ENCODE measurements at places on chromosomes 11 and 22.

DNA sequence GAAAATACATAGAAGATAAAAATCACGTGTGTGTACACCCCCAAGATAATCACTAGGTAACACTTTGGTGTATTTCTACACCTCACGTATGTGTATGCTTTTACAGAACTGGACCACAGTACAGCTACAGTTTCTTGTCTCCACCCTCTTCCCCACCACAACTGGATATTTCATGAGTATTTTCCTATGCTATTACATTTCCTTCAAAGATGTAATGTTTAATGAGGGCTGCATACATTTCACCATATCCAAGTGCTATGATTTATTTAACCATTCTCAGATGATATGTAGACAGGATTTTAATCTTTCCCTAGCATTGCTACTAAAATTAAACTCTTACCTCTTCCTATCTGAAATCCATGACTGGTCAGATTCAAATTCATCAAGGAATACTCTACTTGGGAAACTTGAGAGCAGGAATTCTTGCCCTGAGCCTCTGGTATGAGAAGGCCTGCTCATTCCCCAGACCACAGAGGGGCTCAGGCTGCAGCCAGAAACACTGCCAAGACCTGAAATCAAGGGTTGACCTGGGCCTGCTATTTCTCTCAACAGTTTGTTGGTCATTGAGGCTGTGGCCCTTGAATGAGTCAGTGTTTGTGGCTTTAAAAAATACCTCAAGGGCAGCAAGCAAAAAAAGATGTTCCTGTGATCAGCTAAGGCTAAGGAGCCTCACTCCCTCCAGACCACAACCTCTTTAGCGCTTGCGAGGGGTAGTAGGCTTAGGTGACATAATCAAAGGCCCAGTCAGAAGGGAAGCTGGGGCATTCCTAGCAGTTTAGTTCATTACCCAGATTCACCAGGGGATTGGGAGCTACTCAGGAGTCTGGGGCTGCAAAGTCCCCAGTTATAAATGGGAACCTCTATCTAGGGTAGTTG, 55.5 kb downstream of the ABTB2 start:
- DNase-seq: peak; percentile 100

GRCh38 chr11:10291801-10292638, 2.0 kb downstream of the SBF2 start:
- no peak for DNase-seq

DNA sequence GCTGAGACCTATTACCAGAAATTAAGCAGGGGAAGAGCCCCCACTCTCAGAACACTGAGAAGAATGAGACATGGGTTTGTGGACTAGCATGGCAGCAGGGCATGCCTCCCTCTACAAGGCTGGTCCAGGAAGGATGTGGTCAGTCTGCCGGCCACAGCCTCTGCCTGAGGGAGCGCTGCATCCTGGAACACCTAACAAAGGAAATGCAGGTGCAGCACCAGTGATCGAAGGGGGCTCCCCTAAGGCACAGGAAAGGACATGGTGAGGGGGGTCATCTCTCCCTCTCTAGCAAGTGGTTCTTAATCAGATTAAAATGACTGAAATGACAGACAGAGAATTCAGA, 40.6 kb upstream of the ARL14EP start:
- no peak for DNase-seq

DNA sequence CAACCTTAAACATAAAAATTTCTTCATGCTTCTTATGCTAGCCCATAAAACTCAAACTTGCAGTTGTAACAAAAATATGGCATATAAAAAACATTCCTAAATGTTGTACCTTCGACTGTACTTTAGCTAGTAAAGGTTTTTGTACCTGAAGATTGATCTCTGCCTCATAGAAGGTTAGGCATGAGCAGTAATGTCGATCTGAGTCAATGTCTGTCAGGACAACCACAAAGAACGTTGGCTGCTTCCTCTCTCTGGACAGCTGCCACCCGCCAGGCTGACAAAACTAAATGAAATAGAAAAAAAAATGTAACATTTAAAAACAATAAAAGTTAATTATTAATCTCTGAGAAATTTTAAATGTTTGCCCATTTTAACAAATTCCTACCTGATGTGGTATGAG, 251.3 kb downstream of the SBF2 start:
- DNase-seq: peak; percentile 3

DNA sequence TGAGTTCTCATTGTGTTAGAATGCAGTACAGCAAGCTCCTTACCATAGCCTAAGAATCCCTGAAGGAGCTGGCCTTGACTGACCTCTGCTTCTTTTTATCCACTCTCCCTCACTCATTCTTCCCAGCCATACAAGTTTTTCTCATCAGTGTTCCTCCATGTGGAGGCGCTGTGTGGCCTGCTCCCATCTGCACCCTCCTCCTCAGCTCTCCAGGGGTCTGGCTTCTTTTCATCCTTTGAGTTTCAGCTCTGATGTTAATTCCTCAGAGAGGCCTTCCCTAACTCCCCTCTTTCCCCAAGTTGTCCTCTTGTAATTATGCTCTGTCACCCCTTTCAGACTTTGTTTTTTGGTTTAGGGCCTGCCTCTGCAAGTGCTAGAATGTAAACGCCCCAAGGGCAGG, 144.8 kb downstream of the WNT7B start:
- DNase-seq: no peak

- DNase-seq: no peak
Observed at GRCh38 chr11:1219446-1219833, 3.4 kb upstream of the MUC5B start.

DNA sequence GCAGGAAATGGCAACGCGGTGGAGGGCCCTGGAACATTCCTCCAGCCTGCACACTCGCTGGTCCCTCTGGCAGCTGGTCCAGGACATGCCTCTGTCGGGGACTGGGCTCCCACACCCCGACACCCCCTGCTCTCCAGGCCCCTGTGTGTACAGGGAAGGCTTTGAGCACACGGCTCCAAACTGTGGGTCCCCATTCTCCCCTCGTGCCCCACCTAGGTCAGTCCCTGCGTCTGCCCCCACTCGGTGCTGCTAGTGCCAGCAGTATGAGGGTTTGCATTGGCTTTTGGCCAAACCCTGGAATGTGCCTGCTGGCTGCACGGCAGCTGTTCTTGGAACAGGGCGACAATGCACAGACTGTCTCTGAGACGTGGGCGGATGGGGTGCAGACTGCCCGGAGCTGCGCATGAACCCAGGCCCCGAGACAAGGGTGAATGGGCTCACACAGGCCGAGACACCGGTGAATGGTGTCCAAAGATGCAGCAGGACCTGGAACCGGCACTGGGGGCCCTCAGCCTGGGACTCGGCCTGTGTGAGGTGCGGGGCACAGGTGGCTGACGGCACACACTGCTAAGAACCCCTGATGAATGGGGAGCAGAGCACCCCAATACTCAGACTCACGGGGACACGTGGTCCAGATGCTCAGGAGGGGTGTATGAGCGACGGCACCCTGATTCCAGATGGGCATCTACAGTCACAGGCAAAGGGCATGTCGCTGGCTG, 7.5 kb upstream of the SYT8 start:
- DNase-seq: peak; percentile 85

- DNase-seq: no peak
Observed at GRCh38 chr22:39073981-39074380, 3.1 kb upstream of the APOBEC3G start.

DNA sequence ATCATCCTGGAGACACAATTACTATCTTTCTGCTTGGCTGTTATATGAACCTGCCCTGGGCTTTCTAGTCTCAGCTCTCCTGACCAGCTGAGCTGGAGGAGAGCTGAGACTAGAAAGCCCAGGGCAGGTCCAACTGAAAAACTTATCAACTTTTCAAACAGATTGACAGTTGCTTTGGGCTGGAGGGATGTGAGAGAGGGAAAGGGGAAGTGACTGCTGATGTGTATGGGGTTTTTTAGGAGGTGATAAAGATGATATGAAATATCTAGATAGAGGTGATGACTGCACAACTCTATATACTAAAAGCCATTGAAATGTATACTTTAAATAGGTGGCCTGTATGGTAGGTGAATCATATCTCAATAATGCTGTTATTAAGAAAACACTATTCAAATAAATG, 60.2 kb upstream of the CHRM4 start:
- no peak for DNase-seq

DNA sequence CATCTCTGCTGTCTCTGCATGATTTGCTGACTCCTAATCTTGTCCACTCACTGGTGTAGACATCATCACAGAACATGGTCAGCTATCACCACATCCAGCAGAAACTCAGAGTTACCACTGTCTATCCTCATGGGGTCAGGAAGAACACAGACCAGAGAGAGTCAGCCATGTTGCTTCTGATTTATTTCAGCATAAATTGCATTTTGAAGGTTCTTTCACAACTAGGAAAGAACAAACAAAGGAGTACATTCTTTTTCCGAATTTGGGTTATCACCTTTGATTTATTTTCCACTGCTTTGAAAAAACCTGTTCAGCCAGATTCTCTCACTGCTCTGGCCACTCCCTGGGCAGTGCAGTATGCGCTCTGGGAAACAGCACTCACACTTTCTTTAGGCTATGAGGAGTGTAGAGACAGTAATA, 172.0 kb upstream of the MTMR2 start:
- peak; percentile 22 for DNase-seq

GRCh38 chr11:70327717-70328116, 57.2 kb downstream of the PPFIA1 start:
- no peak for DNase-seq

- peak; percentile 17 for DNase-seq
Observed at GRCh38 chr22:50731811-50732624, 6.0 kb upstream of the ACR start.

DNA sequence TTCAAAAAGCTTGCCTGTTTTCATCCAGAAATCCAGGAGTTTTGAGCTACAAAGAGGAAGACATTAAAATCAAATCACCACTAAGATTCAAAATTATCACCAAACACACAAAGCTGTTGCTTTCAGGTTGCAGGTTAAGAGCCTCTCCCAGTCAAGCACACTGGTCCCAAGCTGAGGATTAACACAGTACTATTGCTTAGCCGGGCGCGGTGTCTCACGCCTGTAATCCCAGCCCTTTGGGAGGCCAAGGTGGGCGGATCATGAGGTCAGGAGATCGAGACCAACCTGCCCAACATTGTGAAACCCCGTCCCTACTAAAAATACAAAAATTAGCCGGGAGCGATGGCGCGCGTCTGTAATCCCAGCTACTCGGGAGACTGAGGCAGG, 1165.1 kb downstream of the LRRC4C start:
- DNase-seq: no peak

- DNase-seq: no peak
Observed at GRCh38 chr11:71490731-71491390, 36.2 kb upstream of the KRTAP5-7 start.

DNA sequence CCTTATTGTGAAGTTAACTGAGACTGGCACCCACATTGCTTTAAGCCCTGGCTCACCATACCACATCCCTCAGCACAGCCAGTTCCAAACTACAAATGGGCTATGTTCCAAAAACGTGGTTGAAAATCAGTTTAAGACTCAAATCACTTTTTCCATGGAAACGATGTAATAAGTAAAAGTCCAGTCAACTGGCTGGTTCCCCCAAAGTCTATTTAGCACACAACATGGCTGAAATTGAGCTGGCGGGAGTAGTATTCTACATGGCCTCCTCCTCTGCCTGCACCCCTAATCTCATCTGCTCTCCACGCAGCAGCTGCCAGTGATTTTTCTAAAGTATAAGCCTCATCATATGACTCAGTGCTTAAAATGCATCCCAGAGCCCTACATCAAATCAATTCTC, 40.9 kb upstream of the BIRC3 start:
- no peak for DNase-seq

DNA sequence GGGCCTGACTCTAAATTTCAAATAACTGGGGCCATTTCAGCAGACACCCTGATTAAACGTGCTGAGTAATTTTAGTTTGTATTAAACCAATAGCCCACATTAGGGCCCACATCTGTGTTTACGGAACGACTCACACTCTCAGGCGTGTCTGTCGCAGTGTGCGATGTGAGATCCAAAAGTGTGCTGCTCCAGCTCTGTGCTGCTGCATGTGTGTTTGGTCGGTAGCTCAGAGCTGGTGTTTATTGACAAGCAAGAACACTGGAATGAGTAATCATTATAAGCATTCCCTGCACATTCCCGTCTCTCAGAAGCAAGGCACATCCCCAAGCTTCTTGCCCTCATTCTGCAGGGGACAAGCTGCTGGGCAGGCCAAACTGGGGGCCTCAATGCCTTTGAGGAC, 7.8 kb downstream of the OPCML start:
- DNase-seq: no peak

- no peak for DNase-seq
Observed at GRCh38 chr11:70597751-70598625, 199.7 kb downstream of the CTTN start.

GRCh38 chr11:24391167-24391566, 105.7 kb upstream of the LUZP2 start:
- no peak for DNase-seq

- peak; percentile 36 for DNase-seq
Observed at GRCh38 chr11:60834742-60835533, 7.0 kb upstream of the CCDC86 start.

- DNase-seq: no peak
Observed at GRCh38 chr11:20155683-20156279, 4.5 kb downstream of the DBX1 start.

GRCh38 chr11:117423046-117423575, 95.5 kb downstream of the CEP164 start:
- DNase-seq: no peak

- no peak for DNase-seq
Observed at GRCh38 chr11:127461241-127462064, 460.9 kb upstream of the KIRREL3 start.

DNA sequence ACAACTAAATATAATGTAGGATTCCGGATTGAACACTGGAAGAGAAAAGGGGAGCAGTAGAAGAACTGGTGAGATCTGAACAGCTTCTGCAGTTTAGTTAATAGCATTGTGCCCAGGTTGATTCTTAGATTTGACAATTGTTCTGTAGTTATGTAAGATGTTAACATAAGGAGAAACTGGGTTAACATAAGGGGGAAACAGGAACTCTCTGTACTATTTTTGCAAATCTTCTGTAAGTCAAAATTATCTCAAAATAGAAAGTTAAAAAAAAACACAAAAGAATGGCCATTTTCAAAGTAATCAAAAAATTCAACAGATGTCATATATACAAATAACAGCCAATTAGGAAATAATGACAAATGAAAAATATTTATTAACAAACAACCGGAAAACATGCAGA, 18.7 kb upstream of the LRP5 start:
- DNase-seq: no peak

DNA sequence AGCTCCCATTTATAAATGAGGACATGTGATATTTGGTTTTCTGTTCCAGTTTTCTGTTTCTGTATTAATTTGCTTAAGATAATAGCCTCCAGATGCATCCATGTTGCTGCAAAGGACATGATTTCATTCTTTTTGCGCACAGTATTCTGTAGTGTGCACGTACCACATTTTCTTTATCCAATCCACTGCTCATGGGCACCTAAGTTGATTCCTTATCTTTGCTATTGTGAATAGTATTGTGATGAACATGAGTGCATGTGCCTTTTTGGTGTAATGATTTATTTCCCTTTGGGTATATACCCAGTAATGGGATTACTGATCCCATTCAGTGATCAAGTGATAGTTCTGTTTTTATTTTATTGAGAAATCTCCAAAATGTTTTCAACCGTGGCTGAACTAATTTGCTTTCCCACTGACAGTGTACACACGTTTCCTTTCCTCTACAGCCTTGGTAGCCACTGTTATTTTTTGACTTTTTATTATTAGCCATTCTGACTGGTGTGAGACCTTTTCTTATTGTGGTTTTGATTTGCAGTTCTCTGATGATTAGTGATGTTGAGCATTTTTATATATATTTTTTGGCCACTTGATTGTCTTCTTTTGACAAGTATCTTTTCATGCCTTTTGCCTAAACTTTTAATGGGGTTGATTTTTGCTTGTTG, 226.0 kb upstream of the ANO3 start:
- no peak for DNase-seq

Measured in kidney tubule cell (primary cell).